ENCODE measurements at places on chromosomes 12 and 14.

GRCh38 chr12:88309546-88309945 lies 167.4 kb downstream of the TMTC3 start:
- no peak for DNase-seq

DNA sequence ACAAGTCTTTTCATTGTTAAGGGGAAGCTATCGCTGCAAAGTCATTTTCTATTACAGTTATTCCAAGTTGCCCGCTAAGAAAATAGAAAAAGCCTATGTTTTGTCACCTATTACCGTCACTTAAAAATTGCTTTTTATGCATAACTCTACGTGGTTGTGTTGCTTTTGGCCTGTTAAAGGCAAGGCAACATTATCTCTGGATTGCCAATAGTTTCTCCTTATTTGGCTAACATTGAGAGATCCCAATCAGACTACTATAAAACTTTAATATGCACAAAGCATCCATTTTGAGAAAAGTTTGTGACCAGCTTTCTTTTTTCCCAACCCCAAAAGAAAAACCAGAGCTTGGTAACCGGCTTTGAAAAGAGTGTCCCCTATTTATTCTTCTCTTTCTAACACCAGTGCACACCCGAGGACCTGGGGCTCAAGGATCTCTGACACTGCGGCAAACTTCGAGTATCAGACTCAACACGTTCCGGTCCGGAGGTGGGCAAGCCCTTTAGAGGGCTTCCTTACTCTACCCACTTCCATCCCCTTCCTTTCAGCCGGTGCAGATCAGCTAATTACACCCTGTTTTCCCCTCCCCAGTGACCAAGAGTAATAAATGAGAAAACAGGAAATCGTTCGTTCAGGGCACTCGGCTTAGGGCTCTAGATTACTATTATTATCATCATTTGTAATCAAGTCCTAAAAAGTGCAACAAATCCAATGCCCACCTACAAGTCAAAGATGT lies 1.2 kb downstream of the PPP1R12A start:
- no peak for DNase-seq

GRCh38 chr12:55957106-55957859 lies 8.6 kb downstream of the PMEL start:
- DNase-seq, result no peak

DNA sequence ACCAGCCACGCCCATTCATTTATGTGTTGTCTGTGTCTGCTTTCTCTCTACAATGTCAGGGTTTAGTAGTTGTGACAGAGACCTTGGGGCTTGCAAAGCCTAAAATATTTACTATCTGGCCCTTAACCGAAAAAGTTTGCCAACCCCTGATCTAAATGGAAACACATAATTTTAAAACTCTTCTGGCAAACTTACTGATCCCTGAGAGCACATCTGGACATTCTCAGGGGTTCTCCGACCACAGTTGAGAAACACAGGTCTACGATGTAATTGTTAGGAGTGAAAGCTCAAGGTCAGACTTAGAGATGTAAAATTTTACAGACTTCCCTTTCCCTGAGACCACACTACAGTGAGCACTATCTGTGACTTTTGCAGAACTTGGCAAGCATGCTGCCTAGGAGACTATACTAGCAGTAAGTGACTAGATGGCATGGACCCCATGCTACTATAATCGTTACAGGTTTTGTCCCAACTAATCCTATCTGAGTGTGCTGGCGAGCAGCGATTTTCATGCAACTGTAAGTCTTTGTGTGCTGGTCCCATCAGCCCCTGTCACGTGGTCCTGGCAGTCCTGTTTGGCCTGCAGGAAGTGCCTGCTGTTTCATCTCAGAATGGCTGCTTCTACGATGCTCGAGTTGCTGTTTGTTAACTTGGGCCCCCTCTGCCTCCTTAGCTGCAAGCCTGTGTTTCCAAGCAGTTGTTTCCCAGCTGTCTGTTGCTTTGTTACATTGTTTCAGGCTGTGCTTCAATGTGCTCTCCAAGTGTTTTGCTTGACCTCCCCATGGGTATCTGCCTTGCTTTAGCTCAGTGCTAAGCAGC lies 21.6 kb downstream of the TMTC2 start:
- DNase-seq, result no peak

DNA sequence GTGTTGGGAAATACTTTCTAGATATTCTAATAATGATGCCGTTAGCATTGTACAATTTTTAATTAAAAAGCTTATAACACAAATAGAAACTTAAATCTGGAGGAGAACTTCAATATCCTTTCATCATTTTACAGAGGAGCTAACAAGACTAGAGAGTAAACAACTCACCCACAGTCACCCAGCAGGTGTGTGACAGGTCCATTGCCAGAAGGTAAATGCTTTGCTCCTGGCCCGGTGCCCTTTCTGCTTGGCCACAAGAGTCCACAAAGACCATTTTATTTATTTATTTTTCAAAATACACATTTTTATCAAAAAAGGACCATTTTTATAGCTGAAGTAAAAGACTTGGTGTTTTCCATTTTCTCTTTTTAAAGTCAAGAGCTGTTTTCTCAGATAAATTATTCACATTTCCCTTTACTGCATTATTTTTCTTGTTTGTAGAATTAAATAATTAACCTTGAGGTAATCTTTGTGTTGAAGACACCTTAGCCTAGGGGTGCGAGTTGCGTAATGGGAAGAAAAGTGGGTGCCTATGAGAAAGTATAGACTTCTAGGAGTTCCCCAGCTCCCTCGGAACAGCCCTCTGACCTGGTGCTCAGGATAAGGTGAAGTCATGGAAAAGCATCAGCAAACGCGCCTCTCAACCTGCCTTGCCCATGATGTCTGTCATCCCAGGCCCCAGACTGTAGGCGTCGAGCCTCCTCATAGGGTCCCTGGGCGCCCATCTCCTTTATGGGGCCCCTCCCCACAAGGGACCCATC lies 26.3 kb upstream of the AMIGO2 start:
- no peak for DNase-seq

- DNase-seq, result no peak
Measured at GRCh38 chr14:89236851-89237250, 180.2 kb downstream of the FOXN3 start.

- no peak for DNase-seq
Measured at GRCh38 chr14:68770553-68771286, 22.1 kb downstream of the ZFP36L1 start.

GRCh38 chr12:117010693-117011451 lies 88.3 kb downstream of the TESC start:
- DNase-seq, result no peak

DNA sequence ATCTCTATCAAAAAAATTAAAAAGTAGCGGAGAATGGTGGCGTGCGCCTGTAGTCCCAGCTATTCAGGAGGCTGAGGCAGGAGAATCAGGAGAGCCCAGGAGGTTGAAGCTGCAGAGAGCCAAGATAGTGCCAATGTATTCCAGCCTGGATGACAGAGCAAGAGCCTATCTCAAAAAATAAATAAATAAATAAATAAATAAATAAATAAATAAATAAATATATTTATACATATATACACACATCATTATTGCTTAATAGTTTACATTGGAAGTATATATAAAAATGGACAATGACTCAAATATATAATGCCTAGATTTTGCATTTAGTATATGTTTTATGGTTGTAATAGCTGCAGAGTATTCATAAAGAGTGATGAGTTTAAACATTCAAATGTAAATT lies 53.1 kb downstream of the TOGARAM1 start:
- no peak for DNase-seq

Data from stimulated activated CD8-positive, alpha-beta memory T cell treated with anti-CD3 and anti-CD28 coated beads, Interleukin-4, amount 100 ng/mL, for 4 hours (primary cell).